ENCODE measurements at places on chromosomes 7 and 10. TPM values are rescaled to one million over a fixed set of nuclear protein-coding genes. Genes with fewer than 3 reads are reported as not detected.

The CALCR gene
- 0.05 TPM for total RNA-seq

The PIP4K2A gene
- total RNA-seq: 20.2 TPM

The ETV1 gene
- 2.1 TPM for total RNA-seq

The FGFBP3 gene
- total RNA-seq: 2.1 TPM

The SLC13A1 gene
- total RNA-seq: not detected

The DLX5 gene
- not detected for total RNA-seq

The SUN3 gene
- 0.13 TPM for total RNA-seq

The MARVELD1 gene
- 51.1 TPM for total RNA-seq
